Fibroblast of skin of right biceps (primary cell): ENCODE measurements at places on chromosomes 1 and 21.

DNA sequence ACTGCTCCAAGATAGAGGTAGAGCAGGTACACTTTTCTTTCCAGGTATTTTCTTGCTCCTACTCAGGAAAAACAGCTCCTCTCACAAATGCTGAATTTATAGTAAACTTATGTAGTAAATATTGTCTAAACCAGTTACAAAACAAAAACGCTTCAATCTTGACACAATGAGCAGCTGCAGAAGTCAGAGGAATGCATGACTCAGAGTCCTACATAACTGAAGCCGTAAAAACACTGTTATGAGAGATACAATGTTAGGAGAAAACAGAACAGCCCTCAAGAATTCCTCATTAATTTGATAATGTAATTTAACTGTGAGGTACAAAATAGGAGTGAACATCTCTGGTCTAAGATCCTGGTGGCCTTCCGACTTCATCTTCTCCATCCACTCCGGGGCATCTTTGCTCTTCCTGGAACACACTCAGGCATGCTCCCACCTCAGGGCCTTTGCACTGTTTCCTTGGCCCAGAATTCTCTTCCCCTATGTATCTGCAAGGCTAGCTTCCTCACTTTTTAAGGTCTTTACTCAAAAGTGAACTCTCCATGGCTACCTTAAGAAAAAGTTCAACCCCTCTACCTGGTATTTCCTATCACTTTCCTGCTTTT, 138.5 kb downstream of the SLC45A1 start:
- peak; percentile 71 for DNase-seq

GRCh38 chr1:160519642-160520435, 3.2 kb downstream of the SLAMF6 start:
- DNase-seq: no peak

- peak; percentile 28 for DNase-seq
Measured at GRCh38 chr1:221045842-221046831, 166.9 kb downstream of the HLX start.

DNA sequence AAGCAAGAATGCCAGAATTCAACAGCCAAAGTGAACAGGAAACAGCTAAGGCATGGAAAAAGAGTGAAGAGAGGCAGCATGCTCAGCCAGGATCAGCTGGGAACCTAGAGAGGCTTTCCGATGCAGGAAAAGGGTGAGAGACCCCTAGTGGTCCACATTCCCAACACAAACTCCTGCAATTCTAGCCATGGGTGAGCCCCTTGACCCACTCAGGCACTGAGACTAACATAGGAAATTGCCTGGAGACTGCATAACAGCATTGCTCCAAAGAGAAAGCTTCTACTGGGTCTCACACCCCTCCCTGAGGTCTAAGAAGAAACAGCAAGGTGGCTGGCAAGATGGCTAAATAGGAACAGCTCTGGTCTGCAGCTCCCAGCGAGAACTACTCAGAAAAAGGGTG, 123.2 kb downstream of the LHX8 start:
- no peak for DNase-seq

DNA sequence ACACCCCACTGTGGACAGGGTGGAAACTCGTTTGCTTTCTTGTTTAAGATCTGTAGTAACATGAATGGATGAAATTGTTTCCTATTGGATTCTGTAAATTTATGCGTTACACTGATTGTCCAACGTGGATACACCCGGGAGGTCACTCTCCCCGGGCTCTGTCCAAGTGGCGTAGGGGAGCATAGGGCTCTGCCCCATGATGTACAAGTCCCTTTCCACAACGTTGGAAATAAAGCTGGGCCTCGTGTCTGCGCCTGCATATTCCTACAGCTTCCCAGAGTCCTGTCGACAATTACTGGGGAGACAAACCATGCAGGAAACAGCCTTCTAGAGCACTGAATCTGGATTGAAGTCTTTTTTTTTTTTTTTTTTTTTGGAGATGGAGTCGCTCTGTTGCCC, 1.4 kb downstream of the RCC1 start:
- DNase-seq: peak; percentile 19

DNA sequence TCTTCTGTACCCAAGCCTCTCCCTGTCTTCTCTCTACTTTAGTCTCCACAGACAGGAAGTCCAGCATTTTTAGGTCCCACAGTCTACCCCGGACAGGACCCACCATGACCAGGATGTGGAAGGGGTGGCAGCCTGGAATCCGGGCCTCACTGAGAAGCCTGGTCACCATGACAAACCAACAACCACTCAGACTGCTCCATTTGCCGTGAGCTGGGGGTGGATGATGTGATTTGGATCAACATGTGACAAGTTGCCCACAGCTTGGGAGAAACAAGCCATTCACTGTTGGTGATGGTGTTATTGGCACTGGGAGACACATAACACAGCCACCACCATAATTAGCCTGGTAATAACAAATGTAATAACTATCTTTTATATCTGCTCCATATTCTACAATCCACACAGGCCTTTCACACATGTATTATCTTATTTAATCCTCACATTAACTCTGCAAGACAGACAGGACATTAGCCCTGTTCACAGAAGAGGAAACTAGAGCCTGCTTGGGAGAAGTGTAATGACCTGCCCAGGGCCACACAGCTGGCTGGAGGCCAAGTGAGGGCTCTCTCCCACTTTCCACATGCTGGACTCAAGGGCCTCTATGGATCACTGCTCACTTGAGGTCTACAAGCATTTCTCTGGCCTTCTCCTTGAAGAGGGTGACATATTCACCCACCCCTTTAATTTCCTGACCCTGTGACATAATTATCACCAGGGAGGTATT, 22.9 kb downstream of the MEF2D start:
- DNase-seq: no peak

DNA sequence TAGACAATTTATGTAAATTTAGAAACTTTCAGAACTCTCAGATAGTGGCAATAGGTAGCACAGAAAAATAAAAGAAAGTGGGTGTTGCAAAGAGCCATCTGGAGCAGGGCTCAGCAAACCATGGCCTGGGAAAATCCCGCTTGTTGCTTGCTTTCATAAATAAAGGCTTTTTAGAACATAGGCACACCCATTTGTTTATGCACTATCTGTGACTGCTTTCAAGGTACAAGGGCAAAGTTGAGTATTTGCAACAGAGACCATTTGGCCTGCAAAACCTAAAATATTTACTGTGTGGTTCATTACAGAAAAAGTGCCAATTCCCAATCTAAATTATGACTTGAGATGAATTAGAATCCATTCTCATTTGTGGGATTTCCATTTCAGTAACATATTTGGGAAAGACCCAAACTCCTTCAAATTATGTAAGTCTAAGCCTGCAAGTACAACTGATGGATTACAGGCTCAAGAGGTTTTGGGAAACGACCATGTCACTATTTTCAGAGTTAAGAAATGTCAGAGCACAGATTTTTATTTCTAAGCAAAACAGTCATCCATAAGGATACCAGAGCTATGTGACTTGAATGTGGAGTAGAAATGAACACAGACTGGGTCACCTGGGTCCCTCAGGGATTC, 43.5 kb upstream of the DPT start:
- no peak for DNase-seq

DNA sequence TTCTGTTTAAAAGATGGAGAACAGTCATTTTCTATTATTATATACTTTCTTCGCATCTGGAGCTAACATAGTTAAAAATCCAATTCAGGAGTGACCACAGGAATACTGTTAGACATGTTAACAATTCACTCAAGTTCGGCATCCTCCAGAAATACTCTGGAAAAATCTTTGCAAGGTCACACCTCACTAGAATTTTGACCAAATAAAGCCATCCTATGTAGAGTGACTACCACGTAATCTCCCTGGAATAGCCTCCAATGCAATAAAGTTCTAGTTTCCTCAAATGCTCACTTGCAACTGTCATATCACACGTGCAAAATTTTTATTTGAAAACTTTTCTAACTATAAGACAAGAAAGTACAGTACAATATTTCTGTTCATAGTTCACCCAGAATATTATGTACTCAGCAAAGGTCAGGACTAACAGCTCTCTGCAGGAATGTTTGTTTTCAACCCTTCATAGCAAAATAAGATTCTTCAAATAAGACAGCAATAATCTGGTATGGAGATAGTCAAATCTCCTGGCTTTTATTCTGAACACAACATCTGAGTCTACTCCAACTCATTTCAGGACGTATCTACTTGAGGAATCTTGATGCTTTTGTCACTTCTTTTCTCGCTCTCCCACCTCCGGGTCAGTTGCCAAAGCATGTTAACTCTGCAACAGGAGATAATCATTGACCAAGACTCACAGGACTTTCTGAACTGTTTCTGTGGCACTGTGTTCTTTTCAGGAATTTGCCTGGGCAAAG, 82.6 kb downstream of the GDAP2 start:
- DNase-seq: no peak

DNA sequence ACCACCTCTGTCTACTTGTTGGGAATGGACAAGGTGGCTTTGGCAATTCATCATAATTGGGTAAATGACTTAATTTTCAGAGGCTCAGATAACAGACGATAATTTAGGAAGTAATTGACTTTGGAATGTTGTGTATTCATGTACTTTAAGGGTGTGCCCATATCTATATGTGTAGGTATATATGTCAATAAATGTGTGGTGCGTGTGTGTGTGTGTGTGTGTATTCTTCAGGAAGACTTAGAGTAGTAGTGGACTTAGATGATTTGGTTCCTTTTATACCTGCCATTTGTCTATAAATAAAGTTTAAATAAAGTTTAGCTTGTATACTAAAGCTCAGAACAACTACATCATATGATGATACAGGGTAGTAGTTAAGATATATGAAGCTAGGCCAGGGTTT, 20.0 kb upstream of the JUN start:
- DNase-seq: no peak

DNA sequence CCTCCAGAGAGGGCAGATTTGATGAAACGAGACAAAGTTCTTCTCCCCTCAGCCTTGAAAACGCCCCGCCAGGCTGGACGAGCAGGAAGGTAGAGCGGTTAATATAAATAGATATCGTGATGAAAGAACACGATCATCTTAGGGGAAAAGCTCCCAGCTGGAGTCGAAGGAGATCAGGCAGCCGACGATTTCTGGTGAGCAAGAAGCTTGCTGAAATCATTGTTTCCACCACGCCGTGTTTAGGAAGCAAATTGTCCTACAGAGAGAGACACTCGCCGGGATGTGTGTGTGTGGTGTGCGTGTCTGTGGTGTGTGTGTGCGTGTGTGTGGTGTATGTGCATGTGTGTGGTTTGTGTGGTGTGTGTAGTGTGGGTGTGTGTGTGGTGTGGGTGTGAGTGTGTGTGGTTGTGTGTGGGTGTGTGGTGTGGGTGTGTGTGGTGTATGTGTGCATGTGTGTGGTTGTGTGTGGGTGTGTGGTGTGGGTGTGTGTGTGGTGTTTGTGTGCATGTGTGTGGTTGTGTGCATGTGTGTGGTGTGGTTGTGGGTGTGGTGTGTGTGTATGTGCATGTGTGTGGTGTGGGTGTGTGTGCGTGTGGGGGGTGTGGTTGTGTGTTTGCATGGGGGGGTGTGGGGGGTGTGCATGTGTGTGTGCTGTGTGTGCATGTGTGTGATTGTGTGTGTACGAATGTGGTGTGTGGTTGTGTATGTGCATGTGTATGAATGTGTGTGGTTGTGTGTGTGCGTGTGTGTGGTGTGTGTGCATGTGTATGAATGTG, 44.9 kb upstream of the ARHGEF16 start:
- no peak for DNase-seq

- no peak for DNase-seq
Measured at GRCh38 chr1:47759251-47759935, 237.8 kb downstream of the TRABD2B start.

- DNase-seq: no peak
Measured at GRCh38 chr1:227902641-227902990, 45.1 kb downstream of the WNT9A start.

GRCh38 chr1:114328361-114328904, 174.8 kb upstream of the SYT6 start:
- DNase-seq: no peak

DNA sequence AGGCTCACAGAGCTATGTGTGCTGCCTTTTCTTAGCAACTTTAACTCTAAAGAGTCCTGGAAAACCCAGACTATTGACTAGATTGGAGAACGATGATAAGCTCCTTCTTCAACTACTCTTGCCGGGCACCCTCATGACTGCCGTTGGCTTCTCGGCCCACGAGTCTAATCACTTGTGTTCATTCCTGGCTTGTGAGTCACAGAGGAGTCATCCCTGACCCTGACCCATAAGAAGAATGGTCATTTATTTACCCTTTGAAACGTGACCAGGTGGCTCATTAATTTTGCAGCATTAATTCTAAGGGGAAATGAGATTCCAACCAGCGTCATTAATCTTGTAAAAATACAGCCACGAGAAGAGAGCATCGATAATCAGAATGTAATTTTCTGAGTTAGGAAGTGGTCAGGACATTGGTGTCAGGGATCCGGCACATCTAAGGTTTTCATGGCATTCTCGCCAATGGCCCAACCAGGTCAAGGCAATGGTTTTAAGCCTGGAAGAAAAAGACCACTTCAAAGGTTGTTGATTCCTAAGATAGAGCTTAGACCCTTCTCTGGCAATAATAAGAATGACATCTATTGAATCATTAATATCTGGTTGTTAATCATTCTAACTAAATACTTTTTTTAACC, 183.6 kb upstream of the RUNX1 start:
- DNase-seq: no peak

GRCh38 chr1:65056866-65057265, 90.5 kb upstream of the JAK1 start:
- no peak for DNase-seq

GRCh38 chr1:62810420-62811274, 26.7 kb downstream of the ATG4C start:
- no peak for DNase-seq

GRCh38 chr1:71270394-71270915, 189.6 kb upstream of the ZRANB2 start:
- DNase-seq: no peak
